ENCODE measurements at places on chromosomes 5 and 9.

DNA sequence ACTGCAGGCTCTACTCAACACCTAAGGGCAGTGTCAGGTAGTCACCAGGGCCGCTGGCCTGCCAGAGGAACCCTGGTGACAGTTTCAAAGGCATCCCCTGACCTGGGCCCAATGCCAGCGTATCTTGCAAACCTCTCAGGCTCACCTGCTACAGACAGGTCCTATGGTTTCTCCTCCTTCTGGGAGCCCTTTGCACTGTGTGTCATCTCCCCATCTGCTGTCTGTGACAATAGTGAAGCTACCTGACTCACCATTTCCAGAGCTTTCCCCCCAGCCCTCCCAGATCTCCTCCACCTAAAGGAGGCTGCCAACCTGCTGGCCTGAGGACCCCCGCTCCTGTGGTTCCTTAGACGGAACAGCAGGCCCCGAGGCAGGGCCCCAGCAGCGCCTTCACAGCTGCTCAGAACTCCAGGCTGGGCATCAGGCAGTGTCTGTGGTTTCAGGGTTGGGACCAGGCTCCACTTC is 203.1 kb downstream of the FSTL4 start:
- DNase-seq = peak; percentile 2

GRCh38 chr5:149304195-149305078 is 32.8 kb downstream of the AFAP1L1 start:
- no peak for DNase-seq

DNA sequence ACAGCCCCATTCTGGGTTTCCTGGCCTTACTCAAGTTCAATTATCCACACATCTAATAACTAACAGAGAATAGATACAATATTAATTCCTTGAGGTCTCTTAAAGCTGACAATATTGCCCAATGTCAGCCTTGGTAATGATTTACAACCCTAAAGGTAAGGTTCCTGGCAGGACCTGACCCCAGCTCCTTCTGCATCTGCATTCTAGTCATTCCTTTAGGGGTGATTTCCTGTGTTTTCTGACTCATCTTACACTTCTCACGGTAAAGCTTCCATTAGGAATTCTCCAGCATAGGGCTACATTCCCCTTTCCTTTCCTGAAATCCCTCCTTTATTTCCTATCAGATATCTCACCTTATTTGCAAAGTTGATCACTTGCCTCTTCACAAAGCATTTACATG is 9.3 kb downstream of the HAVCR1 start:
- DNase-seq = no peak

- DNase-seq = no peak
Observed at GRCh38 chr5:179880848-179881590, 22.4 kb upstream of the MRNIP start.

GRCh38 chr5:448061-448765 is 5.2 kb downstream of the EXOC3 start:
- DNase-seq = no peak

GRCh38 chr5:17132444-17133083 is 84.9 kb upstream of the BASP1 start:
- DNase-seq = no peak

GRCh38 chr5:35134278-35135030 is 86.7 kb upstream of the AGXT2 start:
- no peak for DNase-seq

- no peak for DNase-seq
Observed at GRCh38 chr9:113649054-113649453, 185.5 kb downstream of the RGS3 start.

DNA sequence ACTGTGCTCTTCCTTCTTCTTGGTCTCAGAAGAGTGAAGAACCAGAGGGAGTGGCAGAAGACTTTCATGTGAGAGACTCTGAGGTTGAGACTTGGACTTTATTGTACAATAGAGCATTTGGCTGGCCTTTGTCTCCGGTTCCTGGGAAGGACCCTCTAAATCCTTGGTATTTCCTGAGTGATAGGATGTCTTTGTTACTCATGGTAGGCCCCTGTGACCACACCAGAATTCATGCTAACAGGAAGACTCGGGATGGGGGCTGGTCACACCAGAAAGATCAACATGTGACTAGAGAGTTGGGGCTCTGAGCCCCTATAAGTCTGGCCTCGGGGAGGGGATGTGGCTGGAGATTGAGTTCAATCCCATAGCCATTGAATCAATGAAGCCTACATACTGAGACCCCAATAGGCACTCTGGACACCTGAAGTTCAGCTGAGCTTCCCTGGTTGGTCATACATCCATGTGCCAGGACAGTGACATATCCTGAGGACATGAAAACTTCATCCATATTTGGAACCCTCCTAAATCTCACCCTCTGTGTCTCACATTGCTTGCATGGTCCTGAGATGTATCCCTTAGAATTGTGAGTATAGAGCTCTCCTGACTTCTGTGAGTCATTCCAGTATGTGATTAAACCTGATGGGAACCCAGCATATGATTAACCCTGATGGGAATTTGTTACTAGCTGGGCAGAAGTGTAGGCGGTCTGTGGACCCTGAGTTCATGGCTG is 201.7 kb downstream of the GADD45G start:
- no peak for DNase-seq

GRCh38 chr5:138661291-138661960 is 86.2 kb upstream of the HSPA9 start:
- no peak for DNase-seq

DNA sequence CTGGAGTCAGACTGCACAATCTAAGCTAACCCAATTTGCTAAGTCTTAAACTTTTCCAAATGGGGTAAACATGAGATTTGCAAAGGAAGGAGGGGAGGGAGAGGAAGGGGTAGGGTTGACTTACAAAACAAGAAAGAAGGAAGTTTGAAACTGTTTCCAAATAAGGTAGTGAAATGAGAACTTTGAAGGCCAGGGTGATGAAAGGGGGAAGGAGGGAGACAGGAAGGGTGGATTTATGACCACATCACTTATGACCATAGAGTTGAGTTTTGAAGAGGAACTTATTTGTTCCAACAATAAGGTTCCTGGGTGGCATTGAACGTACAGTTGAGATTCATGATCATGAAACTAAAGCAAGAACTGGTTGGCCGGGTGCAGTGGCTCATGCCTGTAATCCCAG is 72.5 kb upstream of the DAPK1 start:
- DNase-seq = no peak

DNA sequence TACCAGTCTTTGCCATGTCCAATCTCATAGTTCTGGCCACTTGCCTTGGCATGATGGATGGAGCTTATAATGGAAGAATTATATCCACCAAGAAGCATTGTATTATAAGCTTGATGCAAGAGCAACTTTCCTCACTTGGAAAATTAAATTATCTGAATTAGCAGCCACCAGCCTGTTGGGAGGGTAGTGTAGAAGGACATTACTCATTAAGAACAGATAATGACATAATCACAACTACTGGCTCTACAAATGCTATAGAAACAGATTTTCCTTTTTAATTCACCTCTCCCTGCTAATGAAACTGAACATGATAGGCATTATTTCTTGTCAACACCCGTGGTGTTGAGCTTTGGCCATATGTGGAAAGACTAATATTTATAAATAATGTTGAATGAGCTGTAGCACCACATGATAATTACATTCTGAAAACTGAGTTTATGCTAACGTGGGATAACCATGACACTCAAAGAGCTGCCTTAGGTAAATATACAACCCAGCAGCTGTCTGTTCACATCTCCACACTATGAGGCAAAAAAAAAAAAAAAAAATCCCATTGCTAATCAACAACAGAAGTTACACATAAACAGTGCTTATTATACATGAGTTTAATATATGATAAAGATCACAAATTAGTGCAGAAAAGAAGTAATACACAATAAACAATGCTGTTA is 48.1 kb upstream of the NR4A3 start:
- no peak for DNase-seq

GRCh38 chr9:72592502-72593403 is 71.3 kb downstream of the TMC1 start:
- DNase-seq = peak; percentile 30

DNA sequence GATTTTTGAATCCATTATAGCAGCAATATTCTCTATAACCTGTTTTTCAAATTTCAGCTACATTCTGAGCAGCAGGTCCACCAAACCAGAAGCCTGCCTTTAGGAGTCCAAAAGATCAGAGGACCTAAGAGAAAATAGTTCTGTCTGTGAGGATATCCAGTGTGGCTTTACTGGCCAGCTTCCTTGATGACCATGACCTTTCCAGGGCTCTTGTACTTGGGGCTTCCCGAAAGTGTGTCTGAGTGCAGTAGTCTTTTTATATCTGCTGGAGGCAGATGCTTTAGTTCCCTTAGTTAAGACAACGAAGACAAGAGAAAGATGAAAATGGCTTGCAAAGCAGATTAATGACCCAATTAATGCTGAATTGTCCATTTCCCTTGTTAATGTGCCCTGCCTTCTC is 72.4 kb downstream of the SGCD start:
- no peak for DNase-seq

- no peak for DNase-seq
Observed at GRCh38 chr9:16830806-16831205, 39.7 kb downstream of the BNC2 start.

DNA sequence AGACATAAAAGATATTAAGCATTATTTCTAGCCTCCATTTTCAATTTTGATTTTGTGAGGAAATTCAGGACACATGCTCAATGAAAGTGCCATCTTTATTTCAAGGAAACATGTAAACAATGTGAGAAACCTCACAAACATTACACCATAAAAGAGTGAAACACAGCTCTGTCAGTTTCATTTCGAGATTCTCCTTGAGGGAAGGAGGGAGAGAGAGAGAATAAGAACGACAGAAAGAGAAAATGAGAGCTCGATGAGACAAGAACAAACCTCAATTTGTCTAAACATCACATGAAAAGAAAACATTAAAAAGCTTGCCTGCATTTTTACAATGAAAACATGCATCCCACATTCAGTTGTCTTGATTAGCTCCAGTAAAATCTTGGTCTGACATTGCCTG is 553.5 kb upstream of the MEF2C start:
- DNase-seq = no peak

GRCh38 chr9:83032065-83032625 is 30.8 kb downstream of the RASEF start:
- DNase-seq = no peak

DNA sequence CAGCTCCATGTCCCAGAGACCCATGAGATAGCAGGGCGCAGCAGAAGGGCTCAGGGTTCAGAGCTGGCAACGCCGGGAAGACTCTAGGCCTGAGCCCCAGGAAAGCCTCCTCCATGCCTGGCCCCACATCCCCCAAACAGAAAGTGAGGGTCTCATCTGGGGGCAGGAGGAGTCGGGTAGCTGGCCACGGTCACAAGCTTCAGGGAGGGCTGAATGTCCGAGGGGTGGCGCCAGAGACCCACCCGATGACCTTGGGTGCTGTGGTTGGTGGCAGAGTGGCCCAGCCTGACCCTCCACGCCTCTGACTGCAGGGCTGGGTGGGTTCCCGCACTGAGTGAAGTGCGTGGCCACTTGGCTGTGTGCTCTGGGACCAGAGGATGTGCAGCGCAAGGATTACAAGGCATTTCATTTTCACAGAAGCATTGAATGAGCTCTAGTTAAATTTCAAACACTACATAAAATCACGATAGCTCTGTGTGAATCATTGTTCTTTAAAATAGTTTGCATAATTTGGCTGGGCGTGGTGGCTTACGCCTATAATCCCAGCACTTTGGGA is 3.0 kb downstream of the C8G start:
- no peak for DNase-seq

- DNase-seq = no peak
Observed at GRCh38 chr9:111474385-111474784, 9.8 kb downstream of the ECPAS start.

DNA sequence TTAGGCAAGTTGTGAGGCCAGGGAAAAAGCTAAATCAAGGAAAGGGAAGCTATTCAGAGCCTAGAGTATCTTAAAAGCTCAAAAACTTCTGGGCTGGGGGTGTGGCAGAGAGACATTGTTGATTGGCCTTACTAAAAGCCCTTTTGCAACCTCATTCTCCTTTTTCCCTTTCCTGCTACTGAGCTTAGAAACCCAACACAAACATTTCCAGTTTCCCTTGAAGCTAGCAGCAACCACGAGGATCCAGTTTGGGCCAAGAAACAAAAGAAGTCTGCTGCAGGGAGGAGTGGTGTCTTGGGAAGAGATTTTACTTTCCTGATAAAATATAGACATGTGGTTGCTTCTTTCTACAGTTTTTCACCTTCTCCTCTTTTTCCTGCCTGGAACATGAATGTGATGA is 135.5 kb upstream of the KLF9 start:
- DNase-seq = no peak

Data from stimulated activated CD4-positive, alpha-beta T cell treated with anti-CD3 and anti-CD28 coated beads, Interleukin-4, amount 100 ng/mL, for 24 hours (primary cell).